Heart left ventricle (tissue), 16 donors: ENCODE measurements at places on chromosomes 5 and 9.

- DNase-seq = no peak
Measured at GRCh38 chr9:18910916-18911315, 122.1 kb downstream of the SAXO1 start.

- no peak for DNase-seq
Measured at GRCh38 chr9:17018540-17019196, 116.2 kb upstream of the CNTLN start.

DNA sequence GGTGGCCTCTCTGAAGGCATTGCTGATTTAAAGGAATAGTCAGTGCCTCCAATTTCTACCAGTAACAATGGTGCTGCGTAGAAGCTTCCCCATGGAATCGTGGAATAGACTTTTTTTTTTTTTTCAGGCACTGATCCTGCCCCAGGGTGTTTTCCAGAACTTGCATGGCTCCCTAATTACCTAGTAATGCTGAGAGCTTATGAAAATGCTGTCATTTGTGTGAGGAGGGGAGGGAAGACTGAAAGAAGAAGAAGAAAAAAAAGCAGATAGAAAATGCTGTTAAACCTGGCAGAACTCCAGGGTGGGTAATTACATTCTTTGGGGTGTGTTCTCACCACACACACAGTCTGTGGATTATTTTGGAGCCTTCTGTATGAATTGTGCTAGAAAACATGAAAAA lies 4.8 kb upstream of the GRIA1 start:
- DNase-seq = no peak

DNA sequence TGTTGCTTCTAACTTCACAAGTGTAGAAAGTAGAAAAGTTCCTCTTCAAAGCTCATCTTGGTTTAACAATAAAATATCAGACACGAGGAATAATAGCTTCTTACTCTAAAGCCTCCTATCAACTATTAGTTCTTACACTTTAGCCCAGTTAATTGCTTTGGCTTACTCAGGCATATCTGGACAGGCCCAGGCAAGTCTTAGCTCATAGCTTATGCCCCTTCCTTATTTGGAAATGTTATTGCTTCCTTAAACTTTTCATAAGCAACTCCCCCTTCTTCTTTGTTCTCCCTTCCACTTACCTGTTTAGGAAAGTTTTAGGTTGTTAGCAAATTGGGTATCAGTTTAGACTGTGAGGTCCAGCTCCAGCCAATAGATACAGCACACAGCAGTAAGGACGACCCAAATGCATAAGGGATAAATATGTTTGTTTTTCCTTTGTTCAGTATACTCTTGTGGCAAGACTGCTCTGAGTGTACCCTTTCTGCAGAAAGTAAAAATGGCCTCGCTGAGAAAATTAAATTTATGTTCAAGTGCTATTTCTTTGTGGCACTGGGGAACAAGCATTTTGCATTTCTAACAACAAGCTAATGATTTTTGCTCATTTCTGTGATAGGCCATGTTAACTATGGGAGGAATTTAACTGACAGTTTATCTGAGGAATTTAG lies 162.1 kb downstream of the SMC2 start:
- DNase-seq = no peak

- no peak for DNase-seq
Measured at GRCh38 chr9:5760338-5760737, 72.6 kb downstream of the ERMP1 start.

- no peak for DNase-seq
Measured at GRCh38 chr9:99189887-99190596, 31.7 kb downstream of the ALG2 start.

GRCh38 chr5:169648725-169649310 lies 11.7 kb downstream of the DOCK2 start:
- peak; percentile 60 for DNase-seq

DNA sequence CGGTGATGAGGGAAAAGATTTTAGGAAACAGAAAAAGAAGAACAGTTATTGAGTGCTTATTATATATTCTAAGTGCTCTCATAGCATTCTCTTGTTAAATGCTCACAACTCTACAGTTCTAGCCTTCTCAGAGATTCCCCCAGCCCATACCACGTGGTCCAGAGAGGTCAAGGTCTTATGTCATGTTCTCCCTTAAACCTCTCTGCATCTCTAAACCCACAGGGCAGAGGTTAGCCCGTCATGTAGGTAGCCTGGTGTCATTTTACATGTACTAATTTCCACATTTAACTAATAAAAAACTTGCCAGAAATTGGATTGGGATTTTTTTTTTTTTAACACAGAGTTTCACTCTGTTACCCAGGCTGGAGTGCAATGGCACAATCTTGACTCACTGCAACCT lies 178.0 kb downstream of the CEMIP2 start:
- DNase-seq = no peak

DNA sequence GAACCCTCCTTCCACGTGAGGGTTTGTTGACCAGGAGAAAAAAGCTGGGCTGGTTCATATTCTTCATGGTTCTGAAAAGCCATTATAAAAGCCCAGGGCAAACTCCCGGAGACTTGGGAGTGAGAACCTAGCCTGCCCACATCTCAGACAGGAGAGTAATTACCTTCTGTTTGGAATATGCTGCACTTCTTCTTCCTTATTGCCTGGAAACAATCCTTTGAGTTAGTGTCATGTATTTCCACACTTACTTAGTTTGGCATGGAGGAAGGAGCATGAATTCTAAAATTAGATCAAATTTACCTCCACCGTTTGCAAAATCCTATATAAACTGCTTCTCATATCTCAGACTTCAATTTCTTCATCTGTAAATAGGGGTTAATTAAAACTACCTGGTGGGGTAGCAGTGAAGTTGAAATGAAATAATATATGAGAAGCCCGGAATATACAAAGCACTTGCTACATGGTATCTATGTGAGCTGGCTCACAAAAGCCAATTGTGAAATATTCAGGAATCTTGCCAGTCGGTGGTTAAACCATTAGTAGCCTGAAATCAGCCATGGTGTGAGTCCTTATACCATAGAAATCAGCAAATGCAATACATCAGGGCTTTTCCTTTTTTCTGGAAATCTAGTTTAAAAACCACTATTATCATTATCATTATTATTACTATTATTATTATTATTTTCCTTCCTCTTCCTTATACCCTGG lies 140.0 kb upstream of the RAD23B start:
- DNase-seq = no peak

- DNase-seq = no peak
Measured at GRCh38 chr5:117892360-117892759, 1096.0 kb downstream of the DTWD2 start.

DNA sequence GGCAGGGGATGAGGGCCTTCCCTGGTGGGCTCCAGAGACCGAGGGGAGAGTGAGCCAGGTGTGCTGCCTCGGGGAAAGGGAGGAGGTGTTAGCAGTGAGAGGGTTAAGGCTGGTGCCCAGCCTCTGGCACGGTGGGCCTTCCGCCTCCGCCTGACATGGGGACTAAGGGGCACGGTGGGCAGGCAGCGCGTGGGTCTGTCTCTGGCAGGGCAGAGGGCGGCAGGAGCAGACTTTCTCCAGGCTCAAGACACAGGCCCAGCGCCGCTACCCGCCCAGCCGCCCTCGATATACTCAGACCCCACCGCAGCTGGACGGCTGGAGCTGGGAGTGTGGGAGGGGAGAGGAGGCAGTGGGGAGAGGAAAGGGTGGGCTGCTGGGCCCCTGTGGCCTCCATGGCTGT lies 14.9 kb upstream of the FRMPD1 start:
- no peak for DNase-seq

DNA sequence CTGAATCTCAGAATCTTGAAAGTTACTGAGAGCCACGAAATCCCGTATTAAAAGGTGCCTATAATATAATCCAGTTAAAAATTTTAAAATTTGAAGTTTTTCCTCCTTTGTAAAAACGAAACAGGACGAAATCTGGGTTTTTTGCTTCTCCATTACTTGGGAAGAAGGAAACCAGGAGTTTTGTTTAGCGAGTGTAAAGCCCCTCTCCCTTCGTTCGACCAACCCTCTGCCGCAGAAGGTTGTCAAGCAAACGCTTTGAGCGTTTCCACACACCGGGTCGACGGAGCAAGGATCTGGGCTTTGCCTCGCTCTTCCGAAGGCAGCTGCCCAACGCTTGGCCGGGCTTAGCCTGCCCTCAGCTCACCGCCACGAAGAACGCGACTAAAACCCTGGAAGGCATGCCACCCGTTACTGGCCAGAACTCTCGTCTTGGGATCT lies 1.6 kb upstream of the FOXE1 start:
- DNase-seq = no peak

GRCh38 chr9:35350827-35351549 lies 138.9 kb upstream of the RUSC2 start:
- DNase-seq = no peak
